ACHN (cell line): ENCODE measurements at places on chromosomes 1 and 21.

- DNase-seq: peak; percentile 39
Measured at GRCh38 chr1:188489336-188490112, 1660.8 kb downstream of the PLA2G4A start.

DNA sequence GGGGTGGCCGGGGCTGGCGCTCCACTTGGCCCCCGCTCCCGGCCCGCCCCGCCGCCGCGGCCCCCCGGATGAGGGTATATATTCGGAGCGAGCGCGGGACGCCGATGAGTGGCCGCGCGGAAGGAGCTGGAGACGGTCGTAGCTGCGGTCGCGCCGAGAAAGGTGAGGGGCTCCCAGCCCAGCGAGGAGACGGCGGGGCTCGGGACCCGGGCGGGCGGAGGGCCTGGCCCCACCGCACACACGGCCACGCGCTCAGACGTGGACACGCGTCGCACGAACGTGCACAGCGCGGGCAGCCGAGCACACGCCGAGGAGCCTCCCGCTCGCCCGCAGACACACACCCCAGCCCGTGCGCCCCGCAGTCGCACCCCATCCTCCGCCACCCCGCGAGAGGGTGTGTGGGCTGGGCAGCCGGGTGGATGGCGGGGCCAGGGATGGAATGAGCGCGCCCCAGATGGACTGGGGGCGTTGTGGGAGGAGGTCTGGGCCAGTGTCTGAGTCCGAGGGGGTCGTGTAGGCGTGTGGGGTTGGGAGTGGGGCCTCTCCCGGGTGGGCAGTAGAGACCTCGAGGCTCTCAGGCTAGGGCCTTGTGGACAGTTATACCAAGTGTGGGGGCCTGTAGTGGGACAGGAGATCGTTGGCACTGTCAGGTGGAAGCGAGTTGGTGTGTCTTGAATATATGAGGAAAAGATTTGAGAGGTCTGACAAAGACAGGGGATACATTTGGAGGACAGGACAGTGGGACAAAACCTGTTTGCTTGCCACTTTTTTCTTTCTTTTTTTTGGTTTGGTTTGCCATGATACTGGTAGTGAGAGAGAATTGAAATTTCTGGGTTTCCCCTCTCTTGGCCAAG, at the start of gene UAP1:
TSS of gene UAP1 (plus strand) at position 107 of the 854 bp plus-strand sequence. CDS start 4,347 bp downstream, outside the sequence.
- DNase-seq: peak; percentile 19

DNA sequence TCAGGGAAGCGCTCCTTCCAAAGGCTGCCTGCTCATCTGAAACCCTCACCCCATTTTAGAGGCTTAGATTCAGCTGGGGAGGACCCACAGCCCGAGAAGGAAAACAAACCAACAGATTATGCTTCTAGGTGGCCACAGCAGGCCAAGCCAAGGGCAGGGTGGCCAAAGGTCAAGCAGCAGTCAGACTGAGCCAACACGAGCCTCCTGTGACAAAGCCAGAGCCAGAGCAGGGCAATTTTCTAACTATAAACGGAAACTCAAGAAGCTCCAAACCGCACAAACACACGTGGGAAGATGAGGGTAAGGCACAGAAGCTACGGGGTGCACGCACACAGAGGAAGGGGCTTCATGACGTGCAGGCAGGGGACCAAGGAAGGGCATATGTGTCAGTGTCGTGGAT, 64.1 kb downstream of the PLEKHA6 start:
- DNase-seq: no peak

DNA sequence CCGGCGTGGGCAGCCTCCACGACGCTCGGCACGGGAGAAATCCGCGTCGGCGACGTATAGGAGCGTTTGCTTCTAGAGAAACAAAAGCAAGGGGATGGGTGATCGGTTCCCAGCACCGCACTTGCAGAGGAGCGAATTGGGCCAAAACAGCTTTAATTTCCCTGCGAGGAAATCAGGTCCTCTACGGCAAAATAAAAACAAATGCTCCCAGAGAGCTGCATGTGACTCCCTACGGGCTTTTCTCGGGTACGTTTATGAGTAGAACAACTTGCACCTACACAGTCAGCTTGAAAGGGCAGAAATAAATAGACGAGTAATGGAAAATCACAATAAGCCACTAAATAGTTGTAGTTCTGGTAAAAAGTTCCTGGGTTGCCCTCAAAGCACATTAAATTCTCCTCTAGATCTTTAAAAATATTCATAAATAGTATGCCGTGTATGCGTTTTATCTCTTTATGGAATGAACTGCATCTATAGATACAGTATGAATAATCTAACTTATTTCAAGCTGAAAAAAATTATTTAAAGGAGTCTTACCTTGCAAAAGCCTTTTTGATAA, 1.2 kb downstream of the NHLH2 start:
- DNase-seq: no peak

GRCh38 chr1:104322131-104322530, 572.4 kb downstream of the AMY1C start:
- no peak for DNase-seq
